ENCODE measurements at places on chromosomes 6 and 20.

GRCh38 chr6:158754738-158755137, 64.4 kb downstream of the EZR start:
- DNase-seq: no peak

- no peak for DNase-seq
Observed at GRCh38 chr20:32327087-32327681, 30.9 kb upstream of the ASXL1 start.

DNA sequence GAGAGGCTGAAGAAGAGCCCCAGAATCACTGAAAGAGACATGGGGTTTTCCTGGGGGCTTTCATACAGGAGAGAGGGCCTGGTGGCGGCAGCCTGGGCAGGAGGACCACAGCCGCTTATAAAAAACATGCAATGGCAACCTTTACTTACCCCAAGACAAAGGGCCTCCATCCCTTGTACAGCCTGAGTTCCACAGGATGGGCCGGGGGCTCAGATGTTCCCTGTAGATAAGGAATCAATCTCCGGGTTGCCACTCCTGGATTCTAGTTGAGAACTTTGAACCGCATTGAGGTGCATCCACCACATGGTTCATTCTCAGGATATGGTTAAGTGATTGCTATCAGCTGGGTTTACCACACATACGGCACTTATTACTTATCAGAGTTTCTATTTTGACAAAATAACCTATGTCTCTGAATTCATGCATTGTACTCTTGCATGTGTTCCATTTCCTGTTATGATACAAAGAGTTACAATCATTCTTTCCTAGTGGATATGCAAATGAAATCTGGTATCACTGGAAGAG, 677.6 kb downstream of the KIF16B start:
- no peak for DNase-seq

DNA sequence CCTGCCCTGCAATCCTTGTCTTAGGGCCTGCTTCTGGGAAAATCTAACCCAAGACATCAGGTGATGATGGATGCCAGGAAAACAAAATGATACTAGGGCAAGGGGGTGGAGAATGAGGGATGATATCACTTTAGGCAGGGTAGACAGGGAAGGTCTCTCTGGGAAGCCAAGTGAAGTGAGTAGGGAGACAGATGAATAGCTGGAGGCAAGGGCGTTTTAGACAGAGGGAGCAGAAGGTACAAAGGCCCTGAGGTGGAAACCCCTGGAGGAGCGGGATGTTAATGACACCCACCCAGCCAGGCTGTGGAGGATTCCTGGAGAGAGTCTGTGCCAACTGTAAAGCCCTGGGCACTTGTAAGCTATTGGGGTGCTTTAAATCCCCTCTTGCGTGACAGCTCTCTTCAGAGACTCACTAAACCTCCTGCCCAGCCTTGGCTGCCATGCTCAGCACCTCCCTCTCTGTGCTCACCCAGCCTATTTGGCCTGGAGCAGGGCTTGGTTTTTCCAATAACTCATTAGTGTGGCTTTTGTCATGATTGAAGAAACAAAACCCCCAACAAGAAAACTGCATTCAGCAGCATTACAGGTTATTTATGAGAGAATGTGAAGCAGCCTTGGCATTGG, 12.4 kb upstream of the MDGA1 start:
- no peak for DNase-seq

GRCh38 chr6:41697861-41698781, 37.3 kb downstream of the TFEB start:
- DNase-seq: no peak

DNA sequence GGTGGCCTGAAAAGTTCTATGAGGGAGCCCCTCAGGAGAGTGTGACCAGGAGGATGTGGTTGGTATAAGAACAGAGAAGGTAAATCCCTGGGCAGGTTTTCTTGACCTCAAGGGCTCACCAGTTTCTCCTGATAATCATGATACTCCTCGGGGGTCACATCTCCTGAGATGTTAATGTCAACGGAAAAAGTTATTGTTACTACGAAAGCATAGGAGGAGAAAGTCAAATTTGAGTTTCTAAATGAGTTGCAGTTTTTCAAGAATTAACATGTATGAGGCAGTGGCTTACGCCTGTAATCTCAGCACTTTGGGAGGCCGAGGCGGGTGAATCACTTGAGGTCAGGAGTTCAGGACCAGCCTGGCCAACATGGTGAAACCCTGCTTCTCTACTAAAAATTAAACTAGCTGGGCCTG, 23.4 kb downstream of the MGME1 start:
- DNase-seq: no peak

DNA sequence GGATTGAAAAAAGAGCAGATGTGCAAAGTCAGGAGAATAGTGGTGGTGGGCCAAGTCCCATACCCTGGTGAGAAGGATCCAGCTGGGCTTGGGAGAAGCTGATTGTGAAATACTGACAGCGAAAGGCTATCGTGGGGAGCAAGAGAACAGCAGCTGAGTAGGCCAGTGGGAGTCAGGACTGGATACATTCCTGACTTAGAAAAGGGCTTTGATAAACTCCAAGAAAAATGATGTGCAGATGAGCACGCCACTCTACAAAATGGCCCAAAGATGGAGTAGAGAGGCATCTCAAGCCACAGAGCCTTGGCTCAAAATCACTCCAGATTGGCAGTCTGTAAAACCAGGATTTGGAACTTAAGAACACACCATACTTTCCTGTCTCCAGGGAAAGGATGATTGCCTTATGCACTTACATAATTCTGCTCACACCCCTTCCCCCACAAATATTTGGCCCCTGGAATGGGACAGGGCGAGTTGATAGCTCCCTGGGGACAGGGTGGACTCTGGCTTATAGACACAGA, 578.7 kb downstream of the MAFB start:
- no peak for DNase-seq

DNA sequence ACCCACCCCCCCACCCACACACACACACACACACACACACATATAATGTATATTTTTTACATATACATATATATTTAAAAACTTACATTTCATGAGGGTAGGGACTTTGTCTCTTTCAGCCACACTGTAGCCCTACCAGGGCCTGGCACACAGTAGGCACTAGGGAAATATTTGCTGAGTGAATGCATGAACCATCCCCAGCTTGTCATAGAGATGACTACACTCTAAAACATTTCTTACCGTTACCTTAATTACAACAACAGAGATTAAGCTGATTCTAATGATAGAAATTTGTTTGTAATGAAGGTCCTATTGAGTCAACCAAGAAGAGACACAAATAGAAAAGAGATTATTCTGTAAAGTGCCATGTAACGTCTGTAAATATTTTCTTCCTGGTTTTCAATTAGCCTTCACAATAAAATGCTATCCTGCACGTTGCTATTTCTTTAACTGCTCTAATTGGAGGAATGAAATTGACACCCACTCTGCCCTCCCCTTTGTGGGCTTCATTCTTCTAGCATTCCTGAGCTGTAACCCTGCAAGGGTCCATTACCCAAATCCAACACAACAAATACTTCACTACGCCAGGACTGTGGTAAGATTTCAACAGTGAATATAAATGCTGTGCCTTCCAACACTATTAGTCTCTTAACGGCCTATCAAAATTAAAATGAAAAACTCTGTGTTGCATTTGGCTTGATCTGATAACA, 30.8 kb downstream of the SIM1 start:
- no peak for DNase-seq

GRCh38 chr6:166419286-166419685, 36.5 kb upstream of the MPC1 start:
- no peak for DNase-seq

DNA sequence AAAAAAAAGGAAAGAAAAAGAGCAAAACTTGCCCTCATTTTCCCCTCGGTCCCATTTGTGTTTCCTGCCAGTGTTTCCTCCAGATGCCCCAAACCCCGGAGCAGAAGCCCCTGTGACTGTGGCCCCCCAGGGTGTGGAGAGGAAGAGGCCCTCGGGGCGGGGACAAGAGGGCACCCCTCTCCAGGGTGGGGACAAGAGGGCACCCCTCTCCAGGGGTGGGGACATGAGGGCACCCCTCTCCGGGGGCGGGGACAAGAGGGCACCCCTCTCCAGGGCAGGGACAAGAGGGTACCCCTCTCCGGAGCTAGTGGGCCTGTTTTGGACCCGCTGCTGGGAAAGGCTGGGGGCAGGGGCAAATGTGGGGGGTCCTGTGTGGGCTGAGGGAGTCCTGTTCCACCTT, 13.1 kb downstream of the MYT1 start:
- DNase-seq: no peak

DNA sequence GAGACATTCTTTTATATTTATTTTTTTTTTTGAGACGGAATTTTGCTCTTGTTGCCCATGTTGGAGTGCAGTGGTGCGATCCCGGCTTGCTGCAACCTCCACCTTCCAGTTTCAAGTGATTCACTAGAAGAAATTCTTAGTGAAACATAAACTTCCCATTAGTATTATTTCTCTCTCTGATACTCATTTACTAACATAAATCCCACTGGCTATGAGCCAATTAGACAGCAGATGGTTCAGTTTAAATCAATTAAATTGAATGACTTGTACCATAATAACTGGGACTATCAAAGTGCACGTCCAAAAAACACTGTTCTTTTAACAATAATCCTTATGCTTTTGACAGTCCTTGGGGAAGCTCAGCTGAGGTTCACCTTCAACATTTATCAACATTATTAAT, 111.2 kb upstream of the PTCHD4 start:
- DNase-seq: no peak

- DNase-seq: no peak
Observed at GRCh38 chr6:40341726-40342125, 245.4 kb downstream of the LRFN2 start.
